ENCODE measurements at places on chromosomes 7 and 10.

GRCh38 chr10:49281461-49281860 is 17.5 kb upstream of the C10orf71 start:
- no peak for DNase-seq

GRCh38 chr7:158834878-158835784 is 5.8 kb upstream of the ESYT2 start:
- DNase-seq, result no peak

GRCh38 chr7:14806891-14807290 is 95.7 kb downstream of the DGKB start:
- DNase-seq, result no peak

- no peak for DNase-seq
These were observed 850.6 kb downstream of the TYW1 start for GRCh38 chr7:67847092-67847787.

DNA sequence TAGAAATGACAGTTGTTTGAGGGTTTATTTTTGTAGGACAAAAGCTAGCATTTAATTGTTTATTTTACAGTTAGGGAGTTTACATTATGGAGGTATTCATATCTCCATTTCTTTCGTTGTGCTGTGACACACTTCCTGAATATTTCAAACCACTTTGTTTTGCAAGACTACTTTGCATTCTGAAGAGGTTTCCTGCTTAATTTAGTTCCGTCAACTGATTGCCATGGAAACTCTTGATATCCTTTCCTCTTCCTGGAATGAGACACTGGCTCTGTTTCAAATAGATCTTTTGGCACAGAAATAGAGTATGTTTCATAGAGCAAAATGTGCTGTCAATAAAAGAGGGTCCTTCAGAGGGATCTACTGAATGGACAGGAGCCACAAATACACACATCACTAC is 159.5 kb upstream of the AGR3 start:
- no peak for DNase-seq

DNA sequence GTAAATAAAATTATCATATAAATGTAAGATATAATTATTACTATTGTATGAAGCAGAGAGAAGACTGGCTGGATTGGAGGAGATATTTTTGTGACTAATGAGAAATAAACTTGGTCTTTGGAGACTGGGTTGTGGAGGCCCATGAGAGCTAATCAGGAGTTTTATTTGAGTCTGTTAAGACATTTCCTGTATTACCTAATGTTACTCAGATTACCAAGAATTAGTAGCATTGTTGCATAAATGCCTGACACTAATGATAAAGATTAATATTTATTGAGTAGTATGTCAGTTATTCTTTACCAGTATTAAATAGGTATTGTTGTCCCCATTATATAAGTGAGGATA is 7.1 kb downstream of the CCDC126 start:
- no peak for DNase-seq

DNA sequence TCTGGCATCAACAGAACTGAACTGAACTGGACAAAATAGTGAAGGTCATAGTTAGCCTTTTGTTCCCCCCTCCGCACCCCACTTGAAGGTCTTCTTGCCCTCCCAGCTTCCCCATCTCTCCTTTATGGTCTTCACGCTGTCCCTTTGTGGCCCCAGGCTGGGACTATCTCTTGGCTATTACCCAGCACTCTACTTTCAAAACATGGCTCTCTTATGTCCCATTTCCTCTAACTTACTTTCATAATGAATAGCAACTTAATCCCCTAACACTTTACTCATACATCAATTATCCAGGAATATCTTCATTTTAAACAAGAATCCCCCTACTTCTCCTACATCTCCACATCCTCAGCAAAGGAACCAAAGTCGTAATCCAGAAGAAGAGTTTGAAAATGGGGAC is 135.3 kb upstream of the ITGB1 start:
- no peak for DNase-seq

DNA sequence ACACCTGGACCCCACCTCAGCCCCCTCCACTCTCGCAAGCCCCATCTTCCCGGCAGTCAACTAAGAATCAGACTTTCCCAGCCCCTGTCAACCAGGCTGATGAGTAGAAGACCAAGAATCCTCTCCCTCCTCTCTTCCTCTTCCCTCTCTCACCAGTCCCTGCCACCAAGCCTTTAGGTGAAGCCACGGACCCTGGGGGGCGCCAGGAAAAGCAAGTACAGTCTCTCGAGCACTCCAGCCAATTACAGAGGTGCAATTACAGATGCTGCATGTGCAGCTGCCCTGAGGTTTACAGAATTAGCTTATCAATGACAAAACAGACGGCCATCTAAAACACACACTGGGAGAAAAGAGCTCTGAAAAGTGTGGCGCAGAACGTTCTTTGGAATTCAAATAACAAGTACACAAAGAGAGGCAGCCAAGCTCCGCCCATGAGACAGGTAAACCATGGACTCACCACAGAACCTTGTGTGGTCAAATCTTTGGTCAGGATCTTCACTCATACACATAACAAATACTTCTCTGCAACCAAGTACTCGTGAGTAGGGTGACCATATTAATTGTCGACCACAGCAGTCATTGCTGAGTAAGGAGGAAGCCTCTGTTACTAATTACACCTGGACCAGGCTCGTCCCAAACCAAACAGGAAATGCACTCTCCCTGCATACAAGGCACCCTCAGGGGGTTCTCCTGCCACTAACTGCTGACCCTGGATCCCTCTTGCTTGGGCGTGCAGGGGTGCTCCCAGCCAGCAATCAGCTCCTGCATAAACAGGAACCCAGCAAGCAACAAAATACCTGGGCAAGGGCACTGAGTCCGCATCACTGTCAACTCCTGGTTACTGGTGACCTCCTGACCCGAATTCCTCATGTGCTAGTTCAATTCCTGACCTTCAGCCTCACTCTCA is 189.2 kb downstream of the FAM107B start:
- no peak for DNase-seq

- DNase-seq, result peak; percentile 65
These were observed at the start of gene HACD1 for GRCh38 chr10:17617031-17617911. TSS of gene HACD1 (minus strand) at chr10:17617374. CDS start at chr10:17617339, 35 bp downstream.

GRCh38 chr7:21113609-21114415 is 314.1 kb upstream of the SP4 start:
- no peak for DNase-seq

DNA sequence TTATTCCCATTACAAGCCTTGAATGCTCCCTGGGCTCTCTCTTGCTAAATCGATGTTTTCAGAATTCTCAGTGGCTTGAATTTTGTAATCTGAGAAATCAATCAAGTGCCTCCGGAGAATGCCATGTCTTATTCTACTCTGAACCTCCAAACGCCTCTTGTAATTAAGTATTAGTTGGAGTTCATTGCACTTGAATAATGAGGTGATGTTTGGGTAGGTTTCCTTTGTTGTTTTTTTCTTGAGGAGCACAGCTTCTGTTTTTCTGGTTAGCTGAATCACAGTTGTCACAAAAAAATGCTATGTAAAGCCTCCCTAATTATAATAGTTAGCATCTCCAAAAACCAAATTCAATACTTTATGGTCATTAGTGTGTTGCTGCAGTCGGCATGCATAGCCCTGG is 100.3 kb downstream of the PLPP4 start:
- no peak for DNase-seq

- peak; percentile 29 for DNase-seq
These were observed 38.0 kb upstream of the TARP start for GRCh38 chr7:38311329-38311937.

Measured in D721Med (cell line).